ENCODE measurements at places on chromosomes 11 and 22.

DNA sequence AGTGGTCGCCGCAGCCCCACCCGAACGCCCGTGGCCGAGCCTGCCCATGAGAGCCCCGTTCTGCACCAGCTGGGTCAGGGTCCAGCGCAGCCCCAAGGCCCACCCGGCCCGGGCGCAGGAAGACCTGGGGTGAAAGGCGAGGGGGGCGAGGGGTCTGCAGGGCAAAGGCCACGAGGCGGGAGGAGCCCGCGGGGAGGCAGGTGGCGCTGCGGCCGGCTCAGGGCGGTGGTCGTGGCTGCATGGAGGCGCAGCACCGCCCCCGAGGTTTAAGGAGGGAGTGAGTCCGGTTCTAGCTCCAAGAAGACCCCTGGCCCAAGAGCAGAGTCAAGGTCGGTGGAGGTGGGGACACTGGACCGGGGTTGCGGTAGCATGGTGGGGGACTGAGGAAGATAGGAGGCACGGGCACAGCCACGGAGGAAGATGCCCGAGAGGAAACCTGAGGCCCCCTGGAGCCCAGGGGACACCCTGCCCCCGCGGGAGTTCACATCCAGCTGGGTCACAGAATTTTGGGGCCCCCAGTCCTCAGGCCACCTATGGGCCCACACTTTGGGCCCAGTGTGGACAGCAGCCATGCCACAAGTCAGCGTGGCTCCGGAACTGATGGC is 514 bp upstream of the HDAC10 start:
- DNase-seq: no peak

- no peak for DNase-seq
Observed at GRCh38 chr22:42611051-42611450, 3.6 kb downstream of the POLDIP3 start.

GRCh38 chr11:66195867-66196266 is 72.6 kb upstream of the RAB1B start:
- DNase-seq: peak; percentile 90

DNA sequence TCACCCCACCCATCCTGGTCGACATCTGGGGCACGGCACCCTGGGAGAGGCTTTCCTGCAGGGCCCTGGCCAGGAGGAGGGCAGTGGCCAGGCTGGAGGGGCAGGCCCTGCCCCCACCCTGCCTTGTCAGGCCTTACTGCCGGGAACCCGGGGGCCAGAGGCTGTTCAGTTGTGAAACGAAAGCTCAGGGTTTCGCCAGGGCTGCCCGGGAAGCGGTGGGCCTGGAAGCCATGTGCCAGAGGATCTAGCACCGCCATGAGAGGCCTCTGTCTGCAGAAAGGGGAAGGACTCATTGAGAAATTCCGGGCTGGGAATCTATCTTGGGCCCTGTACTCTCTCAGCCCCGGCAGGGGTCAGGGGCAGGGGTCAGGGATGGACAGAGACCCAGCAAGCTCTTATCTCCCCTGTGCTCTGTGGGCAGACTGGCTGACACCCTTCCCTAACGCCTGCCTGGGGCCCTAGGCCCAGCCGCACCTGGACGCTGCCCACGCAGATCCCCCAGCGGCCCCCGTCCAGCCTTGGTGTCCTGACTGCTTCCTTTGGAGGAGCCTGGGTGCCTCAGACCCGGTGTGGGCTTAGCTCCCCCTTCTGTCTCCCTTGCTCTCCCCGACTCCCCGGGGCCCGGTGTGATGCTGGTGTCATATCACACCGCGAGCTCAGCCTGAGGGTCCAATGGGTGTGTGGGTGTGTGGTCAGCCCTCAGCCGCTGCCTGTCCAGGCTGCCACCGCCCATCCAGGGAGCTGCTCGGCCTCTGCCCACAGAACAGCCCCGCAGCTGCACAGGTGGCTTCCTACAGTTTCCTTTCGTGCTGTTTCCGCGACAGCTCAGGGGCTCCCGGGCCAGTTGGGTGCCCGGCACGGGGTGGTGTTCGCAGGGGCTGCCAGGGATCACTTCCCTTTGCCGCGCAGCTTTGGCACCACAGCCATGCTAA is 6.5 kb downstream of the PIM3 start:
- no peak for DNase-seq

GRCh38 chr11:47415949-47416472 is 7.6 kb downstream of the SLC39A13 start:
- DNase-seq: no peak

GRCh38 chr11:66883016-66883965 is 26.4 kb downstream of the LRFN4 start:
- peak; percentile 92 for DNase-seq

- no peak for DNase-seq
Observed at GRCh38 chr11:17948296-17948695, 64.6 kb downstream of the SERGEF start.

DNA sequence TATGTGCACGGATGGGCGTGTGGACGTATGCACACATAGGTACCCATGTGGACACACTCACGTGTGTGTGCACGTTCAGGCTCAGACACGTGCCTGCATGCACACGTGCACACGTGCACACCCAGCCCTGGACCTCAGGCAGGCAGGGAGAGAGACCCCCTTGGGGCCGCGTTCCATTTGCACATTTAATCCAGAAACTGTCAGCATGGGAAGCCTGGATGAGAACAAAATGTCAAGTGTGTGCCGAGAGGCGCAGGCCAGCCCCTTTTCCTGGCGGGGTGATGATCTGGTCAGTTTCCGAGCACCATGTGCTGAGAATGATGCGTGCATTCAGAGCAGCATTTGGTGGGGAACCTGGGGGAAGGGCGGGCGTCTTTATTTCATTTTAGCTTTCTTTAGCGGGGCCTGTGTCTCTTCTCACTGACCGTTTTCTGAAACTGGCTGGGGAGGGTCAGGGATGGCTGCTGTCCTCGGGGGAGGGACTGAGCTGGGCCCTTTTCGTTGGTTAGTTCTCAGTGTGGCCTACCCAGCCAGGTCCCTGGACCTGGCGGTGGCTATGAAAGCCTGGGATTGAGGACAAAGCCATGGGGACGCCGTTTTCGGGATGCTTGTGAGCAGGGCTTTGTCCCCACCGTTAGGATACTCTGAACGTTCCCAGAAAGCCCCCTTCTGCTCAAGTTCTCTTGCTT is 96.3 kb downstream of the KCNQ1 start:
- no peak for DNase-seq

- no peak for DNase-seq
Observed at GRCh38 chr11:61607920-61608599, 27.2 kb upstream of the SYT7 start.

GRCh38 chr11:47499161-47499560 is 50.2 kb upstream of the RAPSN start:
- no peak for DNase-seq

- DNase-seq: peak; percentile 9
Observed at GRCh38 chr11:34585735-34586487, 35.0 kb upstream of the EHF start.

DNA sequence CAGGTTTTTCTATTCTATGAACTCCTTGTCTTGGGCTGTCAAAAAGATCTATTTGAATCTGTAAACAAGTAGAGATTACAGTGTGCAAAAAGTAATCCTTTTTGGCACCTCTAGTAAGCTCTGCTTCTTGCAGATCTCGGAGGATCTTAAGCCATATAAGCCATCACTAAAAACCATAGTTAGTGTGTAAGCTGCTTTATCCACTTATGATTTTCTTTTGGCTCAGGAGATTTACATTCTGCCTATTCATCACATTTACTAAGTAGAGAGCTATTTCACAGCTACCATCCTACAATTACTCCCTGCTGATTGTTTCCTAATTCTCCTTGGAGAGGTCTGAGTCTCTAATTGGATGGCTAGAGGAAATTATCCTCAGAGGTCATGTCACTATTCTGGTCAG is 385.7 kb downstream of the AASDHPPT start:
- no peak for DNase-seq

DNA sequence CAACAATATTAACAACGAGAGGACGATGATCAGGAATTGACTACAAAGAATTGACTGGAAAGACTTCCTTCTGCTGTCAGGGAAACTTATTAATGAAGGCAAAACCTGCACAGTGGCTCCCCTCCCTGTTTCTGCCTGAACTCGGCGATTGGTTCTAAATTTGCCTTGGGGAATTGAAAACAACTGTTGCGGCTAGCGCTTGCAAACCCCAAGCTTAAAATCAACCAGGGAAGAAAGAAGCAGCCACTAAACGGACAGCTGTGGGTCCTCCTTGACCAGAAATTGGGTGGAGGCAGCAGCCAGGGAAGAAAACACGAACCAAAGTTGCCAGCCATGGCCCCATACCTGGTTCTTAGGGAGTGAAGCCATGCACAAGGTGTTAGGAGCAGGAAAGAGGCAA is 383.5 kb upstream of the CADM1 start:
- DNase-seq: no peak

GRCh38 chr11:44901786-44902185 is 48.9 kb downstream of the TP53I11 start:
- no peak for DNase-seq
